ENCODE measurements at places on chromosomes 12 and 14. TPM values are rescaled to one million over a fixed set of nuclear protein-coding genes. Genes with fewer than 3 reads are reported as not detected.

Gene SLC39A5
- total RNA-seq: not detected

Gene HAL
- total RNA-seq: 0.24 TPM

Gene DPY19L2
- total RNA-seq: under 0.01 TPM

Gene KRT8
- total RNA-seq: 289 TPM

Gene CD27
- not detected for total RNA-seq

Gene LPAR5
- 2.3 TPM for total RNA-seq

Gene FAIM2
- total RNA-seq: not detected

Gene SUDS3
- total RNA-seq: 37.8 TPM

Gene SPPL3
- 9.2 TPM for total RNA-seq

Gene SYCP3
- not detected for total RNA-seq

Gene LHX5
- 0.24 TPM for total RNA-seq

Gene BCL2L14
- not detected for total RNA-seq

Gene MYH6
- not detected for total RNA-seq

Gene CALCOCO1
- 44.3 TPM for total RNA-seq

Gene WNT1
- total RNA-seq: not detected

Gene FBLN5
- 0.24 TPM for total RNA-seq

Gene TTC9
- 6.4 TPM for total RNA-seq

Gene ZNF891
- total RNA-seq: 0.43 TPM

Gene TAS2R30
- 2.8 TPM for total RNA-seq

Gene ETFBKMT
- total RNA-seq: 1.2 TPM

Gene SLC6A12
- total RNA-seq: not detected

Gene TSPAN19
- total RNA-seq: not detected

Gene PDZRN4
- total RNA-seq: not detected

Gene DLK1
- not detected for total RNA-seq

Gene NINJ2
- total RNA-seq: 0.48 TPM

Gene ADCY6
- 12.8 TPM for total RNA-seq

Gene SLC2A13
- 7.5 TPM for total RNA-seq

Gene STAB2
- total RNA-seq: not detected

Gene LYZ
- total RNA-seq: not detected

Gene PLEKHG7
- total RNA-seq: not detected

Gene ANKS1B
- 0.48 TPM for total RNA-seq

Gene TAS2R13
- total RNA-seq: 0.48 TPM

Gene LEMD3
- total RNA-seq: 29.8 TPM

Gene METTL25
- 7.7 TPM for total RNA-seq

Gene SERPINA4
- 0.24 TPM for total RNA-seq

Gene TCL1B
- not detected for total RNA-seq

Gene BAG5
- total RNA-seq: 34.2 TPM

Gene GDF3
- not detected for total RNA-seq

Gene APPL2
- total RNA-seq: 31.6 TPM

Gene MORN3
- total RNA-seq: 0.21 TPM

Gene SAMD4A
- total RNA-seq: 12.4 TPM

Gene HCAR3
- total RNA-seq: 8.9 TPM

Gene SMOC1
- 15.8 TPM for total RNA-seq

Gene RND1
- 7.5 TPM for total RNA-seq

Gene NAA25
- 30.1 TPM for total RNA-seq

Gene GRIP1
- 5.5 TPM for total RNA-seq

Gene EGLN3
- 56.1 TPM for total RNA-seq

Gene TMEM120B
- total RNA-seq: 13.9 TPM

Gene NKX2-1
- 0.48 TPM for total RNA-seq

All from tracheal epithelial cell (primary cell).